ENCODE measurements at places on chromosomes 2 and 18. TPM values are rescaled to one million over a fixed set of nuclear protein-coding genes. Genes with fewer than 3 reads are reported as not detected.

The LAMA3 gene
- 2.6 TPM for polyA plus RNA-seq

- peaks cover 25% of the 10 kb centered on the region for H3K4me1 ChIP-seq
- no peak for DNase-seq
- H3K27ac ChIP-seq, result no peak overlapping the region
- H3K27me3 ChIP-seq, result no peaks in the 10 kb centered on the region
- peaks cover 11% of the 10 kb centered on the region for H3K36me3 ChIP-seq
Measured at GRCh38 chr18:62551972-62552513, 29.2 kb downstream of the ZCCHC2 start.

GRCh38 chr2:112582314-112582746, 2.1 kb upstream of the CHCHD5 start:
- no peak overlapping the region for H3K4me3 ChIP-seq
- H3K27me3 ChIP-seq, result no peaks in the 10 kb centered on the region
- peak; percentile 69 for DNase-seq
- no peaks in the 10 kb centered on the region for H3K36me3 ChIP-seq
- peaks cover 14% of the 10 kb centered on the region for H3K4me1 ChIP-seq

- H3K36me3 ChIP-seq, result no peaks in the 10 kb centered on the region
- H3K4me1 ChIP-seq, result peaks cover 26% of the 10 kb centered on the region
- peak overlapping the region; percentile 57 for H3K4me3 ChIP-seq
- DNase-seq, result peak; percentile 36
- H3K27ac ChIP-seq, result no peak overlapping the region
Measured at GRCh38 chr2:162072976-162073887, 783 bp downstream of the DPP4 start.

GRCh38 chr2:112774536-112775285, 9.6 kb downstream of the IL1A start:
- no peak overlapping the region for H3K4me3 ChIP-seq
- H3K27ac ChIP-seq, result no peak overlapping the region
- H3K27me3 ChIP-seq, result no peaks in the 10 kb centered on the region
- H3K36me3 ChIP-seq, result no peaks in the 10 kb centered on the region

The DNAJC27 gene
- 1.1 TPM for polyA plus RNA-seq

DNA sequence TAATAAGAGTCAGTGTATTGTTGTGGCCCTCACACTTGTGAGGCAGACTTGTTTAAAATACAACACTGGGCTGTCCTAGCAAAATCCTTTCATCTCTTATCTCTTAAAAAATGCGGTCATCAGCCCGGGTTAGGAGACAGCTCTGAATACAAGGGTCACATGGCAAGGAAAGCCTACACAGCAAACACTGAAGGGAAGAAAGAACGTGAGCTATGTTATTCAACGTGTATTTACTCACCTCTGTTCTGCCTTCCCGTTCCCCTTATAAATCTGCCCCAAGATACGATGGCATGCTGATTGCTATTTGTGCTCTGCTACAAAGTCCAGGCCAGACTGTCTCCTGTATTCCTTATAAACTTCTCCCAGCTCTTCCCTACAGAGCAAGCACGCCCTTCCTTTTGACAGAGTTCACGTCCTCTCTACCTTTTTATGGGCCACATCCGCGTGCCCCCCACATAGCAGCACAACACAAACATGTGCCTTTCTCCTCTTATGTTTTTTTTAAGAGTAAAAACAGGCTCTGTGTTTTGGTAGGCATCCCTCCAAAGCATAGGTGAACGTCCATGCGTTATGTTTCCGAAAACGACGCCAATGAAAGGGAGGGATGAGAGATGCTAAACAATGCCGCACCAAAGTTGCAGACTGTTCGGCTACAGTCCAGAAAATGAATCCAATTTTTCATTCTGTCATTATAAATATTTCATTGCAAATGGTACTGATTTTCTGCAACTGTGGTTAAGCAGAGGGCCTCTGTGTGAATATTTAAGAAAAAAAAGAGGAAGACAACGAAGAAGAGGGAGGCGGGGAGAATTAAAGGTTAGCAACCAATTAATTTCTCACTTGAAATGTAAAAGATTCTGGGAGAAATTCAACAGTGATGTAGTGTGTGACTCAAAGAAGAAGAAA, 274.7 kb downstream of the ZNF521 start:
- no peak overlapping the region for H3K4me3 ChIP-seq
- H3K27ac ChIP-seq, result no peak overlapping the region
- H3K27me3 ChIP-seq, result no peaks in the 10 kb centered on the region

DNA sequence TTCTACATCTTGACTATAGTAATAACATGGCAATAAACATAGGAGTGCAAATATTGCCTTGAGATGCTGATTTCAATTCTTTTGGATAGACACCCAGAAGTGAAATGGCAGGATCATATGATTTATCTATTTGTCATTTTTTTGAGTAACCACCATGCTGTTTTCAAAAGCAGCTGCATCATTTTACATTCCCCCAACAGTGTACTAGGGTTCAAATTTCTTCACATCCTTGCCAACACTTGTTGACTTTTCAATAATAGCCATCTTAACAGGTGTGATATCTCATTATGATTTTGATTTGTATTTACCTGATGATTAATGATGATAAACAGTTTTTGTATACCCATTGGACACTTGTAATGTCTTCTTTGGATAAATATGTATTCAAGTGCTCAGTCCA, 90.8 kb downstream of the STRADB start:
- no peak overlapping the region for H3K4me3 ChIP-seq
- no peaks in the 10 kb centered on the region for H3K36me3 ChIP-seq
- H3K27ac ChIP-seq, result no peak overlapping the region
- no peaks in the 10 kb centered on the region for H3K4me1 ChIP-seq

The TMEM37 gene
- polyA plus RNA-seq, result 13.6 TPM

The NEU4 gene
- not detected for polyA plus RNA-seq

- no peak for DNase-seq
- H3K4me3 ChIP-seq, result no peak overlapping the region
- no peaks in the 10 kb centered on the region for H3K4me1 ChIP-seq
- no peak overlapping the region for H3K27ac ChIP-seq
Measured at GRCh38 chr18:56770873-56771272, 119.7 kb downstream of the WDR7 start.

The IAH1 gene
- polyA plus RNA-seq, result 45.3 TPM

DNA sequence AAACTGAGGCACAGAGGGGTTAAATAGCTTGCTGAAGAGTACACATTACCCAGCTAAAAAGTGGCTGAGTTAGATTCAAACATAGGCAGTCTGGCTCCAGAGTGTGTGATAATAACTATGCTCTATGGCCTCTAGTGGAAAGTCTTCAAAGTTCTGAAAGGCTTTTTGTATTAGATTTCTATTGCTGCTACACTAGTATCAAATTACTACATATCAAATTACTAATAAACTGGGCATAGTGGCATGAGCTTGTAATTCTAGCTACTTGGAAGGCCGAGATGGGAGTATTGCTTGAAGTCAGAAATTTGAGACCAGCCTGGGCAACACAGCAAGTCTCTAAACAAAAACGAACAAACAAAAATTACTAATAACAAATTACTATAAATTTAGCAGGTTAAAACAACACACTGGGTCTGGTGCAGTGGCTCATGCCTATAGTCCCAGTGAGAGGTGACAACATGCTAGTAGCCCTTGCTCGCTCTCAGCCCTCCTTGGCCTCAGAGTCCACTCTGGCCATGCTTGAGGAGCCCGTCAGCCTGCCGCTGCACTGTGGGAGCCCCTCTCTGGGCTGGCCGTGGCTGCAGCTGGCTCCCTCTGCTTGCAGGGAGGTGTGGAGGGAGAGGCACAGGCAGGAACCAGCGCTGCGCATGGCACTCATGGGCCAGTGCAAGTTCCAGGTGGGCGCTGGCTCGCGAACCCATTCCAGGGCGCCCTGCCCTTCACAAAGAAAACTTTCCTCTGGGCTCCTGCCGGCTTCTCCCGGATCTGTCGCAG, 38.2 kb upstream of the TWSG1 start:
- no peak for DNase-seq
- no peak overlapping the region for H3K4me3 ChIP-seq
- H3K27me3 ChIP-seq, result no peaks in the 10 kb centered on the region
- H3K27ac ChIP-seq, result no peak overlapping the region

DNA sequence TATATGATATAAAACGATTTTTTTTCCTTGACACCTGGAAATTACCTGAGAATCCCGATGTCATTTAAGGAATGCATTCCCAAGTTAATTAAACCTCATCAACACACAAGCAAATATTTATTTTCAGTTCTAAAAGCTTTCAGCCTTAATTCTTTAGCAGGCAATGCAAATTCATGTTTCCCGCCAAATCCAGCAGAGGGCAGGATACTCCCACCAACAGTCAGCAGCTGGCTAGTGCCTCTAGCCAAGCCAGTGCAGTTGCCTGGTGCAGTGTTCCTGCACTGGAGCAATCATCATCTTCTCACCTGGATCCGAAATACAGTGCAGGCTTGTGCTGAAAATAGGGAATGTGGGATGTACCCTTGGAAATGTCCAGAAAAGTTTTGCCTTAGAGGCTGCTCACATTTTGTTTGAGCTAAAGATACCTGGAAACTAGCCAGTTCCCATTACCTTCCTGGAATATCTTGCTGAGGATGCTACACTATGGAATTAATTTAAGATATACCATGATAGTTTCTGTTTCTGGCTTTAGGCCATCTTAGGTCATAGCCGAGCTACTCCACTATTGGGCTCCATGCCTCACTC, 48.4 kb upstream of the CYTIP start:
- no peak overlapping the region for H3K4me3 ChIP-seq
- peaks cover 2% of the 10 kb centered on the region for H3K27me3 ChIP-seq
- DNase-seq, result peak; percentile 63
- no peaks in the 10 kb centered on the region for H3K36me3 ChIP-seq
- H3K27ac ChIP-seq, result no peak overlapping the region
- peaks cover 5% of the 10 kb centered on the region for H3K4me1 ChIP-seq

DNA sequence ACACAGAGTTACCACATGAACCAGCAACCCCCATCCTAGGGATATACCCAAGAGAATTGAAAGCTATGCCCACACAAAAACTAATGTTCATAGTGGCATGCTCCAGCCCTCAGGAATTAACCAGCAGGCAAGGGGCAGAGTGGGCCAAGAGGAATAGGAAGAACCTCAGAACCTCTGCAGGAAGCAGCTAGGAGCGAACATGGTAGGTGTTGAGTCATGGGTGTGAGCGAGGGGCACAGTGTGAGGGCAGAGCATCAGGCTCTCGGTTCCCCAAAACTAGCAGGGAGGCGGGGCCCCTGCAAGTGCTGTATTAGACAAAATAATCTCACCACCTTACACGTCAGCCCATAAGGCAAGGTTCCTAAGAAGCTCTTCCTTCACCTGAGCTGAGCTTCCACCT, 5.6 kb upstream of the RUFY4 start:
- no peak for DNase-seq
- H3K27ac ChIP-seq, result no peak overlapping the region
- H3K27me3 ChIP-seq, result peaks cover 7% of the 10 kb centered on the region
- H3K36me3 ChIP-seq, result no peaks in the 10 kb centered on the region
- H3K4me3 ChIP-seq, result no peak overlapping the region

- H3K4me1 ChIP-seq, result no peaks in the 10 kb centered on the region
- H3K4me3 ChIP-seq, result no peak overlapping the region
- peaks cover 2% of the 10 kb centered on the region for H3K27me3 ChIP-seq
- no peak overlapping the region for H3K27ac ChIP-seq
- no peak for DNase-seq
Measured at GRCh38 chr18:950882-951495, 46.3 kb downstream of the ADCYAP1 start.

The LHCGR gene
- not detected for polyA plus RNA-seq

GRCh38 chr2:70861777-70862625, 26.4 kb upstream of the CD207 start:
- H3K27ac ChIP-seq, result no peak overlapping the region
- no peaks in the 10 kb centered on the region for H3K36me3 ChIP-seq
- peak; percentile 79 for DNase-seq
- peaks cover 36% of the 10 kb centered on the region for H3K27me3 ChIP-seq
- no peak overlapping the region for H3K4me3 ChIP-seq

The IL18R1 gene
- 2.9 TPM for polyA plus RNA-seq

The CEBPZ gene
- 1.7 TPM for polyA plus RNA-seq

GRCh38 chr2:65458999-65459398, 26.6 kb upstream of the SPRED2 start:
- H3K4me3 ChIP-seq, result no peak overlapping the region
- no peaks in the 10 kb centered on the region for H3K4me1 ChIP-seq
- H3K36me3 ChIP-seq, result no peaks in the 10 kb centered on the region
- DNase-seq, result no peak
- H3K27ac ChIP-seq, result no peak overlapping the region

DNA sequence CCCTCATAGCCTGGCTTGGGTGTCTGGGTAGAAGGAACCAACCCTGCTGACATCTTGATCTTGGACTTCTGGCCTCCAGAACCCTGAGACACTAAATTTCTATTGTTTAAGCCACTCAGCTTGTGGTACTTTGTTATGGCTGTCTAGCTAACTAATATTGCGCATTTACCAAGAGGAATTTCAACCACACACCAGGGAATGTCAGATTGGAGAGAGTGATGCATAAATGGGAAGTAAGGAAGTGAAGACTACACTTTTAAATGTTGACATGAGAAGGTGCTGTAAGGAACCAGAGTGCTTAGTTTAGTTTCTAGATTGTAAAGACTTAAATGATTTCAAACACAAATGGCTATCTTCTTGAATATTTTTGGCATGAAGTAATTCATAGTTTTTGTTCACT, 98.9 kb upstream of the ITGB6 start:
- H3K27me3 ChIP-seq, result no peaks in the 10 kb centered on the region
- no peak overlapping the region for H3K4me3 ChIP-seq
- H3K4me1 ChIP-seq, result peaks cover 44% of the 10 kb centered on the region

The ALKAL2 gene
- polyA plus RNA-seq, result not detected

All from endothelial cell of umbilical vein (primary cell).